Heart left ventricle (tissue), 16 donors: ENCODE measurements at places on chromosomes 6 and 20. TPM values are rescaled to one million over a fixed set of nuclear protein-coding genes. Genes with fewer than 3 reads are reported as not detected.
A peak's percentile ranks its signal among the peaks of the same experiment; 100 is the strongest.

- H3K36me3 ChIP-seq = no peaks in the 10 kb centered on the region
- no peak overlapping the region for H3K27ac ChIP-seq
- H3K4me1 ChIP-seq = no peaks in the 10 kb centered on the region
- H3K4me3 ChIP-seq = no peak overlapping the region
- peaks cover 15% of the 10 kb centered on the region for H3K27me3 ChIP-seq
- peak; percentile 34 for DNase-seq
Measured at GRCh38 chr6:33950891-33951889, 147.4 kb upstream of the MLN start.

GRCh38 chr6:19415605-19416326, 421.4 kb upstream of the ID4 start:
- no peak overlapping the region for H3K4me3 ChIP-seq
- H3K36me3 ChIP-seq = no peaks in the 10 kb centered on the region
- no peaks in the 10 kb centered on the region for H3K4me1 ChIP-seq

The CRIP3 gene
- total RNA-seq = 32.1 TPM

The COMMD7 gene
- 44.2 TPM for total RNA-seq
